ENCODE measurements at places on chromosomes 5 and 9.

DNA sequence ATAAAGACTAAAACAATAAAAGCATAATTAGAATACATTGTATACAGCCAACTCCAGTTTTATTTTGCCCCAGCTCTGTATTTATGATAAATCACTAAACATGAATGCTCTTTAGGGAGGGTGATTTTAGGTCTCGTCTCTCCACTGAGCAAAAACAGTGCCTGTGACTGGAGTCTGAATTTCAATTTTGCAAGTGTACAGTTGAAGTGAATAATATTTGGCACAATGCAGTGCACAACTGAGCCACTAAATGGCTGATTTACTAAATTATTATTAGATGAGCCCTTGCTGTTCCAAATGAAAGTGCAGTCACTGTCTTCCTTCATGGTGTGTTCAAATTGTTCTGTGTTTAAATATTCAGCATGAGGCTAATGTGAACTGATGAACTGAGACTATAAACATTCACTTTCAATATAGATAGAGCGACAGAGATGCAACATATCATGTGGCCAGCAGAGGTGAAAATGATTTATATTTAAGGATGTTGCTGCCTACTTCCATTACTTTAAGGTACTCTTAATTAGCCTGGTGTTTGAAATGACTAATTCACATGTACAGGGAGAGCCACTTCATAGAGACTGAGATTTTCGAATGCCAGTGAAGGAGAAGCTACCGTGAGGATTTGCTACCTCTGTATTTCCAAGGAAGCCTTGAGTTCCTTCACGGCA lies 375.1 kb downstream of the EBF1 start:
- no peak for DNase-seq

DNA sequence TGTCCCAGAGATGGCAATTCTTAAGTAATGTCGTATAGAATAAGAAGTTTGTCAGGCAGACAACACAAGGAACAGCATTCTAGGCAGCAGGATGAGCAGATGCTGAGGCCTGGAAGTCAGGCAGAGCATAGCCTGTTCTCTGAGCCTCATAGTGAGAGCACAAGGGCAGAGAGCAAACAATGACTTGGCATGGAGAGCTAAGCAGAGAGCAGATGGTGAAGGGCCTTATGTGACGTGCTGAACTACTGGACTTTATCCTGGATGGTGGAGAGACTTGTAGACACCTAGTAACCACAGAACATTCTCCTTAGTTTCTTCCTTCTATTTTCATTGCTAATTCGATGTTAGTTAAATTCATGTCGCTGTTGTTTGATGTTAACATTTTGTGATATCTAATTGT lies 60.1 kb downstream of the KCTD16 start:
- no peak for DNase-seq

- no peak for DNase-seq
Observed at GRCh38 chr5:133602835-133603380, 9.4 kb downstream of the FSTL4 start.

- no peak for DNase-seq
Observed at GRCh38 chr5:88845081-88845697, 37.8 kb downstream of the MEF2C start.

DNA sequence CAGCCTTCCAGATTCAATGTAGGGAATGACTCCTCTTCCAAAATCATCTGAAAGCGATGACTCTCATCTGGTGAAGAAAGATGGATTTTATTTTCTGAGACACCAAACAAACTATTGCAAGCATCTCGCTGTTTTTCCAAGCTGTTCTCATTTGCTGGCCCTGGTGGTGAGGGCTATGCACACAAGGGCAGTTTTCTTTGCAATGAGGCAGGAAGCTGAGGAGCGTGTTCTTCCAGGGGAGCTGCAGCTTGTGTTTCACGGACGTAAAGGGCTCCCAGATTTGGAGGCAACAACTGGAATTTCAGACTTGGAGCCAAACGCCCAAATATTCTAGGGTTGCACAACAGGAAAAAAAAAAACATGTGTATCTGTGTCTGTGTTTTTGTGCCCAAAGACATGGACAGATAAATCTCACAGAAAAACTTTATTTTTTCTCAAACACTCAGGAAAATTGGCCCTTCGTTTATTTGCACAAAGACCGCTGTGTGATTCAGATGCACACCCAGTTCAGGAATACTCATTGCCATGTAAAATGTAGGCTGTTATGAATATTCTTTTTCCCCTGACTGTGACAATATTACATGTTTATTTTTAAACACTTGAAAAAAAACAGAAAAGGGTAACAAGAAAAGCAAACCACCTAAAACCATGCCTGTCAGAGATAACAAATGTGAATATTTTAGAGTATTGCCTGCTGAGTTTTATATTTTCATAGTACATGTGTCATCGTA lies 151.3 kb downstream of the GAS1 start:
- DNase-seq, result peak; percentile 70

DNA sequence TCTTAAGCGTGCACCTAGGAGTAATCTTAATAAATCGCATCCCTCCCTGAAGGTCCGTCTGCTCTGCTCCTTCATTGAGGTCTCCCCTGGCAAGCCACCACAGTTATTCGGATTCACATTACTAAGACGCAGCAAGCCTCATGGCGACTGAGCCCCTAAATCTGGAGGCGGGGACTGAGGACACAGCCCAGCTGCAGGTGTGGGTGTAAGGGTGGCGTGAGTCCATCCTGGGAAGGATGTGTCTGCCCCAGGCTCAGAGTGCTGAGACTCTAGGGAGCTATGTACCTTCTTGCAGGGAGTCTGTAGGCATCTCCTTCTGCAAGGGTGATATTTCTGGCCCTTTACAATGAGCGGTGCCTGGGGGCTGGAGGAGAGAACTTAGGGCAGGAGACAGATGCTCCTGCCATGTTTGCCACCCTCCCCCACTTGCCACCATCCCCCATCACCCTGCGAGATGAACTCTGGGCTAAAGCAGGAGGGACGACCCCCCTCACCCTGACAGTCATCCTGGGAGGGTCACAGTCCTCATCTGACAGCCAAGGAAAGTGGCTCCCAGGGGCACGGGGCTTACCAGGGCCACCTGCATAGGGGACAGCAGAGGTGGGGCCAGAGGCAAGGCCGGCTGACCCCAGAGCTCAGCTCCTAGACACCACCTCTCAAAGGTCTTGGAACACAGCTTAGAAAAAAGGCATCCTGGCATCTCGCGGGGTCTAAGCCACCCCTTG lies 76.4 kb upstream of the FCN1 start:
- no peak for DNase-seq

GRCh38 chr9:106798016-106798799 lies 64.8 kb upstream of the ZNF462 start:
- DNase-seq, result no peak

- DNase-seq, result no peak
Observed at GRCh38 chr9:16031971-16032370, 479.1 kb downstream of the CCDC171 start.

GRCh38 chr5:72121780-72122445 lies 14.6 kb downstream of the MAP1B start:
- no peak for DNase-seq

DNA sequence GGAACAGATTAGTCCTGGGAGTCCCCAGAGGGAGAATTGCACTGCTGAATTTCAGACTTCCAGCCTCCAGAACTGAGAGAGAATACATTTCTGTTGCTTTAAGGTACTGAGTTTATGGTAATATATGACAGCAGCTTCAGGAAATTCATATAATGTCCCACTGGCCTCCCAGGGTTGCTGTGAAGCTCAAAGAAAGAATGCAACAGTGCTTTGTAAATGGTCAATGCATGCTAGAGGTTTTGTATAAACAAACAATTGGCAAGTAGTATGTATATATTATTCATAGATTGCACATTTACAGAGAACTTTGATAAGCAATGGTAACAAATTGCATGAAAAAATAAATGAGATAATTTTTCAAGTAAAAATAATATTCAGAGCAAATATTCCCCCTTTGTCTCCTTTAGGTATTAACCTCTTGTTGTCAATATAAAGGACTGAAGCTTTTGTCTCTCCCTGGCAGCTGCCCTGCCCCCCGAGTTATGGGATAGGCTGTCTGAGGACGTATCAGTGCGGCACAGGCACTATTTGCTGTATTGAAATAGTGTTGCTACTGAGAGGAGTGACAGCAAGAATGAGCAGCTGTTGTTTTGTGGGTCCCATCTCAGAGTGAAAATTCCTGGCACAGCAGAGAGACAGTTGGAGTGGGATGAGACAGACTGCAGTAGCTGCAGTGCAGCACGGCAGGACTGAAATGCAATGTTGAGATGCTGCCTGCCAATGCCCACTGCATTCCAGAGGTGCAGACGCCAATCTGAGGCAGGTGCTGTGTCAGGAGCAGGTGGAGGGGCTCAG lies 194.2 kb upstream of the GLRA1 start:
- no peak for DNase-seq

DNA sequence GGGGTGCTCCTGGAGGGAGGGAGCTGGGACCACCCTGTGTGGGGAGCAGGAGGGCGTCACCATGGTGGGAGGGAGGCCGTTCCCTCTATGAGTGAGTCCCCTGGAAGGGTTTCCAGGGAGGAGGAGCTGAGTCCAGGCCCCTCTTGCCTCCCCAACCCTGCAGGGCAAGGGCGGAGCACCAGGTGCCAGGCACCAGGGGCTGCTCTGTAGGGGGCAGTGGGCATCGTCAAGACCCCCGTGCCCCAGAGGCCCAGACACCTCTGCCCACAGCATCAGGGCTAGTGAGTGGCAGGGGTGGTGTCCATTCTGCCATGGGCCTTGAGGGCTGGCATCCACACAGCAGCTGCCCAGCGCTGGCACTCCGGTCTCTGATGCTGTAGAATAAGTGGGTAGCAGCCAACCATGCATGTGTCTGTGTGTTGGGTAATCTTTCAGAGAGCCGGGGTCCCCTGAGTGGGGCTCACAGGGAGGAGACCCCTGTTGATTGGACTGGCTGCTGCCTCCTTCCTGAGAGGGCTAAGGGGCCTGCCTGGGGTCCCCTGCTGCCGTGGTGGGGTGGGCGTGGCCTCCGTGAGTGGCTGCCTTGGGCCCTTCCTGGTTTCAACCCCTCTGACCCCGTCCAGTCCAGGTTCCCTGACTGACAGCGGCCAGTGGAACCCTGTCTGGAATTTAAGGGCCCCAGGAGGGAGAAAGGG lies 72.7 kb upstream of the RNU6ATAC start:
- DNase-seq, result no peak

GRCh38 chr5:31412324-31412723 lies 119.6 kb downstream of the DROSHA start:
- no peak for DNase-seq

DNA sequence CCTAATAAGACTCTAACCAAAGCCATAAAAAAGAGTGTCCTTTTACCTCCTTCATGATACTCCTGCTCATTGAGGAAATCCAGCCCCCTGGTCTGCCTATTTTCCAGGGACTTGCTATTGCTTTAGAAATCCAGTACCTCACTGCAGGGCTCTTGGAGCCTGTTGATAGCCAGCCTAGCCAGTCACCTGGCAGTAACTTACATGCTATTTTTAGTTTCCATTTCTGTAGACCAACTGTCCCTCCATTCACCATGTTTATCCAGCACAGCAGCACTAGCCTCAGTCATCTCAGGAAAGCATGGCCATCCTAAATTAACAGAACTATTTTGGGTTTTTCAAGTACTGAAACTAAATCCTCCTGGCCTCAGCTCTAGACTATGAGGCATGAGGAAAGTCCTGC lies 91.5 kb upstream of the PHF24 start:
- no peak for DNase-seq

- DNase-seq, result no peak
Observed at GRCh38 chr9:127857278-127857677, 2.8 kb upstream of the ENG start.

DNA sequence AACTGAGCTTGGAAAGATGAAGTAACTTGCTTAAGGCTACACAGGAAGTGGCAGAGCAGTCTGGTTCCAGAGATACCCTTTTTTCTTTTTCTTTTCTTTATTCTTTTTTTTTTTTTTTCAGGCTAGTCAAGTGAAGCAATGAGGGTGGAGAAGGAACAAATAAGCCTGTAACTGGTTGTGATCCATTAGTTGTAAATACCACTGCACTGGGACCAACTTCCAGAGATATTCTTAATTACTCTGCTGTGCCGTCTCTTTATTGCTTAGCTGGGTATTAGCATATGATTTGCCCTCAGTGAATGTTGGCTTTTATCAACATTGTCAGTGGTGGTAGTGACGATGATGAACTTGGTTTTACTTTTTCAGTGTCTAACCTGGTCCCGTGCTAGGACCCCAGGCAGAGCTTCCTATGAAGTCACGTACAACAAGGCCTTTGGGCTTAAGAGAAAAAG lies 26.7 kb downstream of the LNPEP start:
- no peak for DNase-seq

- DNase-seq, result no peak
Observed at GRCh38 chr9:131591845-131592208, 46.5 kb downstream of the PRRT1B start.

GRCh38 chr9:92247296-92247695 lies 46.2 kb downstream of the IARS1 start:
- no peak for DNase-seq

GRCh38 chr5:93715761-93716160 lies 25.6 kb downstream of the POU5F2 start:
- DNase-seq, result no peak

- DNase-seq, result peak; percentile 71
Observed at GRCh38 chr9:99828417-99829176, 6.9 kb downstream of the NR4A3 start.

DNA sequence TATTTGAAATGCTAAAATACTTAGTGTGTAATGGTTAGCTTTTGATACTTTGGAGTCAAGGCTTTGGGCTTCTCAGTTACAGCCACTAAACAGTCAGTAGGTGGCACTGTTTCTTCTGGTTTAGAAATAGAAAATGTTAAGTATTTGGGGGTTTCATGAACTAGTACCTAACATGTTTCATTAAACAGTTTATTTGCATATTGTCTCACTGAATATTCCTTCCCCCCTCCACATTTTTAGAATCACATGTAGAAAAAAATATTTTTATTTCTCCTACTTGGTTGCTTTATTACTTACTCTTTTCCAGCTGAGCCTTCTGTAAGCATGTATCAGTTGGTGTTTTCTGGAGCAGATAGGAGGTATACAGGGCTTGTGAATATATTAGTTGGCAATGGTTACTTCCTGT lies 48.0 kb downstream of the IPO11 start:
- no peak for DNase-seq

- no peak for DNase-seq
Observed at GRCh38 chr5:180636016-180636402, 13.4 kb downstream of the FLT4 start.
